ENCODE measurements at places on chromosomes 11 and 22.

GRCh38 chr11:69999721-70000120 is 78.4 kb upstream of the ANO1 start:
- no peak for DNase-seq

DNA sequence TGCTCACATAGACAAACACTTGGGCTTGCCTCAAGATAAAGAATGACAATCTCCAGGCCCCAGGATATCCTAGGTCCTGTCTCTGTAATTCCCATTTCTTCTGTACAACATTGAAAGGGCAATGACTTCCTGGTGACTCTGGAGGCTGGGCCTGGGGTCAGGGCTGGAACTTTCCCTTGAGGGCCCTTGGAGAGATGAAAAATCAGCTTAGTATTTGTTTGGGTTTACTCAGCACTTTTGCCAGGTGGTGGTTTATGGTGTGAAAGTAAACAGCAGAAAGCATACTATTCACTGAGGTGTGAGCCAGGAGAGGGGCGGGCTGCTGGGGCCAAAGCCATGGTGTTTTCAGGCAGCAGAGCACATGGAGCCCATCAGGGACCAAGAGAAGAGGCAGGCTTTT is 214.7 kb upstream of the NARS2 start:
- DNase-seq: no peak

- DNase-seq: no peak
Observed at GRCh38 chr11:34148504-34149165, 43.2 kb downstream of the NAT10 start.

GRCh38 chr11:70103256-70103975 is 25.3 kb downstream of the ANO1 start:
- DNase-seq: no peak

GRCh38 chr11:28559492-28559891 is 451.3 kb downstream of the METTL15 start:
- no peak for DNase-seq

GRCh38 chr11:64124147-64124546 is 41.8 kb downstream of the MACROD1 start:
- no peak for DNase-seq

DNA sequence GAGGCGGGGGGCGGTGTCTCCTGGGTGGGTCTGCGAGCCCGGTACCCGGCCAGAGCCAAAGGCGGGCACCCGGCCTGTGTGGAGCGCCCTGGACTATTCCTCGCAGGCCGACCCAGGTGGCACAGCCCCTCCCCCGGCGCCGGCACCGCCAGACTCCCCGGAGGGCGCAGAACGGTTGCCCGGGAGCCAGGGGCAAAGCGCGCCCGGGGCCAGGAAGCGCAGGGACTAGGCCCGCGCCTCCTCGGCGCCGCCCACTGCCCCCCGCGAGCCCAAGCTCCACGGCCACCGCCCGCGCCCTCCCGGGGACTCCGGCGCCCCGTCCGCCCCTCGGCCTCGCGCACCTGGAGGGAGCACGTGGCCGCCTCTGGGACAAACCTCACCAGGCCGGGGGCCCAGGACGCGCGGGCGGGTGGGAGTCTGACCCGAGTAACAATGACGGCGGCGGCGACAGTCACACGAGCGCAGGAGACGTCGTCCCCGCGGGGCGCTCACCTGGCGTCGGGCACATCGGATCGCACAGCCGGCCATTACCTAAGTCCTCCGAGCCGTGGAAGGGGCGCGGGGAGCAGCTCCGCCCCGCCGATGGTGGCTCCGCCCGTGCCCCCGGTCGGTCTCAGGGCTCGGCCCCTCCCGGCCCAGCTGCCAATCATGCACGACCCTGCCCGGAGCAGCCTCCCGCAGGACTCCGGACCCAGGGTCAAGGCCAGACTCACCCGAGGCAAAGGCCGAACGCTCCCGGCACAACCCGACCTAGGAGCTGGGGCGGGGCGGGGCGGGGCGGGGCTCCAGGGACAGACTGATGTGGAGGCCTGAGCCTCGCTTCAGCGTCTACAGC is 7.4 kb downstream of the PLXNB2 start:
- DNase-seq: no peak

DNA sequence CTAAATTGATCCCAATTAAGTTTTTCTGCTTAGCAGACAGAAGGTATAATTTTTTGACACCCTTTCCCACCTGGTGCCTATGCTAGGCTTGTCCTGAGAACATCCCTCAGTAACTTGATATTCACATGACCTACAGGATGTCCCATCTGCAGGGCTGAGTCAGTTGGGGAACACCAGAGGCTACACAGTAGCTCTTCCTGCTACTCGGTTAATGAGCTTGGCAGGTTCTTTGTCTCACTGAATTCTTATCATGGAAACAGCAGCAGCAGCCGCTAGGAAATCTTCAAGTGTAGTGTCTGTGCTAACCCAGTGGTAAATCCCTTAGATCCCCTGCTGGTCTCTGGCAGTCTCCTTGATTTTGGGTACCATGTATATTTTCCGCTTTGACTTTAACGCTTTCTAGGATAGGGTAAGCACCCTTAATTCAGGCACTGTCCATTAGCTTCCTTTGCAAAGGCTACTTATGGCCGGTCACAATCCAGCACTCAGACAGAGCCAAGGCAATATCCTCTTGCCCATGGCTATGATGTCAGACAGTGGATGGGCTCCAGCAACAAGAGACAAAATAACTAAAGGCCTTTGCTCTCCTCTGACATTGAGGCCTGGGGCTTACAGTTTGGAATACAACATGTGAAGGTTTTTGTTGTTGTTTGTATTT is 8.5 kb downstream of the MRPL16 start:
- no peak for DNase-seq

DNA sequence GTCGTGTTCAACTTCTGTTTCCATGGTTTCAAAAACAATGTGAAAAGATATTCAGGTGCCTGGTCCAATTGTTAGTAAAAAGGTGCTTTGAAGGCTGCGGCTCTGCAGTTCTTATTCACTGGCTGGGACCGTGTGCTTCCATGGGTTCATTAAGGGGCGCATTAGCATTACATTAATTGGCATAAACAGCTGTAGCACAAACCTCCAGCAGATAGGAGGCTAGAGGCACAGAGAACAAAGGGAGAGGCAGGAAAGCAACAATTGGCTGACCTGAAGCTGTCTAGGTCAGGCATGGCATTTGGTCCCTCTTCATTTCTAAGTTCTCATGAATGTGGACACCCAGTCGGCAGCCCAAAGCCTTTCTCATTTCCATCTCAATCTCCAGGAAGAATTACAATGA is 16.6 kb downstream of the PAK1 start:
- DNase-seq: no peak

All from activated CD4-positive, alpha-beta T cell treated with anti-CD3 and anti-CD28 coated beads, Interleukin-2, amount 10 ng/mL, durations not matched to agents 7 days and 5 days (primary cell).